ENCODE measurements at places on chromosomes 11 and 22.

GRCh38 chr22:36328635-36329253, 59.0 kb downstream of the MYH9 start:
- peak; percentile 84 for DNase-seq

DNA sequence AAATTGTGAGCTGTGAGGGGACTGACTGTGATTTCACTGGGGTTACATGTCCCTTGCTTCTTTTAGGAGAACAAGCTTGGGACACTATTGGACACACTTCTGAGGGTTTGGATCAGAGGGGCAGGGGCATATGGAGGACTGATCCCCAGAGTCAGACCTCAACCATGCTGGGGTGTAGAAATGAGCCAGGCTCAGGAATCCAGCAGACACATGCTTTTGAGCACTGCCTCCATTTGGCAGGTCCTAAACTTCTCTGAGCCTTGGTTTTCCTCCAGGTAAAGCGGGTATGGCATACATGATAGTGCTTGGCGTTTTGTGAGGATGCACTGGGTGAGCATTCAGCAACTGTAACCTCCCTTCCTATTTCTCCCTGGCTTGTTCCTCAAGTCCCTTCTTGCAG, 74.7 kb downstream of the ADAMTS15 start:
- DNase-seq, result no peak

GRCh38 chr22:22432479-22432878, 76.1 kb downstream of the ZNF280B start:
- DNase-seq, result no peak

- DNase-seq, result peak; percentile 86
Observed at GRCh38 chr11:88779577-88779976, 286.2 kb downstream of the GRM5 start.

GRCh38 chr11:45374653-45375059, 88.5 kb upstream of the SYT13 start:
- no peak for DNase-seq

DNA sequence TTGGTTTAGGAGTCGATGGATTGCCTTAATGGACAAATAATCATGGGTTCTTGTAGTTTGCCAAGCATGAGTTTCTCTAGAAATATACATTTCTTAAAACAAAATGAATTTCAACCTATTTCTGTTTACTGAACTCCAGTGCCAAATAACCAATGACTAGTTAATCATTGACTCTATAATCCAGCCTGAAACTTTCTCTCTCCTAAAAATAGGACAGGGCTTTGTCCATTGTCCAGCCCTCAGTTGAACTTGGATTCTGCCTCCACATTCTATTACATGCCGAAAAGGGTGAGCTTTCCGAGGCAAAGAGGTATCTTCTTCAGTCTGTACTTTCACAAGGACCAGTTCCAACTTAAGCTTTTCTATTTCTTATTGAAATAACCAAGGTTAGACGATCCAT, 23.2 kb upstream of the CAT start:
- DNase-seq, result no peak

GRCh38 chr11:4825132-4825531, 4.0 kb downstream of the OR51F2 start:
- no peak for DNase-seq
